ENCODE measurements at places on chromosomes 5 and 9. TPM values are rescaled to one million over a fixed set of nuclear protein-coding genes. Genes with fewer than 3 reads are reported as not detected.

PLEKHG4B gene
- 0.08 TPM for total RNA-seq

MEIKIN gene
- not detected for total RNA-seq

DNA sequence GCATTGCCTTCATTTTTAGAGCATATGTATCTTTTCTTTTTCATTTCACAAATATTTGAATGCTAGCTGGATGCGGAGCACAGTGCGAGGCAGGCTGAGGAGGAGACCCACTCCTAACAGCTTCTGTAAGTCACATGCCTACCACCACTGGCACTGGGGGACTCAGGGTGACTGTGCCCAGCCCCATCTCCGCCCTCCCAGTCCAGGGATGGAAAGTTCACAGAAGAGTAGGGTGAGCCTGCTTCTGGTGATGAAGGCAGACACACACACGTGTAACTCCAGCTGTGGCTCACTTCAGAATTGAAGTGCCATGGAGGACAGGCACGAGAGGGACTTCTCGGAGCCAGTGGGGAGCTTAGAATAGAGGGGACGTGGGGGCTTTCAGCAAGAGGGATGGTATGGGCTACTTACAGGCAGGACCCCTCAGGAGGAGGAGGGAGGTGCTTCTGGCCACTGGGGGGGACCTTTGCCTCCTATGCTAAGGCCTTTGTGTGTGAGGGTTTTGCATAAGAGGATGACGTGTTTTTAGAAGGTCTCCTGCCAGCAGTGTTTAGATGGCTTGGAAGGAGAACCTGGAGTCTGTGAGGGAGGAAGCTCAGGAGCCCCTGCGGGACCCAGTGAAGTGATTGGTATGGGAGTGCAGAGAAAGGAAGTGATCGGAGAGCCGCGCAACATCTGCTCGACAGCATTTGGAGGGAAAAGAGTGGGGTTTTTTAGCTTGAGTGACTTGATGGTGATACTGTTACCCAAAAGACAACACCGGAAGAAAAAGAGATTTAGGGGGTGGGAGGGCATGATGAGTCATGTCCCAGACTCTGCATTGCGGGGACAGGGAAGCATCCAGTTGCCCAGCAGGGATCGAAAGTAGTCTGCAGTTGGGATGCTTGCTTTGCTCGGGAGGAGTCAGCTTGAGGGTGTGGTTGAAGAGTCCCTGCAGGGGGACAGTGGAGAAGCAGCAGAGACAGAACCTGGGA is 163.5 kb upstream of the OTULINL start:
- DNase-seq: no peak

SIT1 gene
- total RNA-seq: not detected

PFN3 gene
- not detected for total RNA-seq

DNA sequence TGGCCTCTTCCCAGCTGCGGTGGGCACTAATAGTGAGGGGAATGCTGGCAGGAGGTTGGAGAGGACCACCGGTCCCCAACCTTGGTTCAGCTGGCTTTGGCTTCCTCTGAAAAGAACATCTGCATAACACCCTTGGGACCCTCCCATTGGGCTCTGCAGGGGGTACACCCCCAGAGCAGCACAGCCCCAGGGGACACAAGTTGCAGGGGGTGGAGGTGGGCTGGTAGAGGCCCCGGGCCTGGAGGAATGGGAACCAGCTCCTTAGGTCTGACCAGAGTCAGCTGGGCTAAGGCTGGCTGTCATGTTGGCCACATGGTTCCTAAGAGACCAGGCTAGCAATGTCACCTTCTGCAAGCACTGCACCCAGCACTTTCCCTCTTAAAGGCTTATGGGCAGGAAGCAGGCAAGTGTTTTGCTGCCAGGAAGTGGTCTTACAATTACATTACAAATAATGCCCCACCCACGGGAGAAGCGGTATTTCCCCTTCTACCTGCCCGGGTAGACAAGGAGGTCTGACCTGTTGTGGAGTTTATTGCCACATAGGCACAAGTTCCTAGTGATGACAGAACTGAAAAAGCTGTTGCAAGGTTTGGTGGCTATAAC is 18.1 kb downstream of the GCNT4 start:
- DNase-seq: no peak

STKLD1 gene
- total RNA-seq: 2.2 TPM

- no peak for DNase-seq
Observed at GRCh38 chr5:33309536-33310345, 131.0 kb upstream of the TARS1 start.

DNA sequence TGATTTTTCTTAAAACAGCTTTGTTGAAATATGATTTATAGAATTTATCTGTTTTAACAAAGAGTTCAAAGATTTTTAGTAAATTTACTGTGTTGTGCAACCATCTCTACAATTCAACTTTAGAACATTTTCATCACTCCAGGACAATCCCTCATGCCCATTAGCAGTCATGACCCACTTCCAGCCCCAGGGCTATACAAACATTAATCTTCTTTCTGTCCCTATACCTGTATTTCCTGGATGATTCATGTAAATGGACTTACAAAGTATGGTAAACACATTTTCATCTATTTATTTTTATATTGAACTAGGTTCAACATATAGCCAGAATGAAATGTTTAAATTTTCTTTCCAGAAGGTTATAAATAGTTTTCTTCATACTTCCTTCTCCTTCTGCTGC is 127.8 kb upstream of the CCDC180 start:
- DNase-seq: no peak

DNA sequence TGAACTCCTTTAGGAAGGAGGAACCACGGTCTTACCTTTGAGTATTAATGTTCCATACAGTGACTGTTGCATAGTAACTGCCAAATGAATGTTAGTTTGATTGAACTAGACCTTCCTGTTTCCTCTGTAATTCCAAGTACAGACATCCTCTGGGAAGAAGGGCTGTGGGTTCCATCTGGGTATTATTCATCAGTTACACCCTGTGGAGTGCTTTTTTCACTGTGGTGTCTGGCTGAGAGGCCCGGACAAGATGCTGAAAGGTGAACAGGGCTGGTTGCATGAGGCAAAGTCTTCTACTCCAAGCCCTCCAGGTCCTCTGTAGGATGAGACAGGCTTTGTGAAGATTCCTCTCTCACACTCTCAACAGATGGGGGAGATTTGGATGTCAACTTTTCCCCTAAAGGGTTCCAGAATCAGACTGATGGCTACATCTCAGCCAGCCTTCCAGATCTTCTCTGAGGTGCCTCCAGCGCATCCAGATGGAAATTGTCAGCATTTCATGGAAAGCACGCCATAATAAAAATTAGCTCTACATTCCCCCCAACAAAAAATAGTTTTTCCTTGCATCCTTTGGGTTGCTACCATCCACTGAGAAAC is 230.9 kb downstream of the GAS1 start:
- DNase-seq: no peak

- DNase-seq: peak; percentile 23
Observed at GRCh38 chr9:120579139-120580050, 572 bp downstream of the CDK5RAP2 start.

PCDHB13 gene
- 6.4 TPM for total RNA-seq

DNA sequence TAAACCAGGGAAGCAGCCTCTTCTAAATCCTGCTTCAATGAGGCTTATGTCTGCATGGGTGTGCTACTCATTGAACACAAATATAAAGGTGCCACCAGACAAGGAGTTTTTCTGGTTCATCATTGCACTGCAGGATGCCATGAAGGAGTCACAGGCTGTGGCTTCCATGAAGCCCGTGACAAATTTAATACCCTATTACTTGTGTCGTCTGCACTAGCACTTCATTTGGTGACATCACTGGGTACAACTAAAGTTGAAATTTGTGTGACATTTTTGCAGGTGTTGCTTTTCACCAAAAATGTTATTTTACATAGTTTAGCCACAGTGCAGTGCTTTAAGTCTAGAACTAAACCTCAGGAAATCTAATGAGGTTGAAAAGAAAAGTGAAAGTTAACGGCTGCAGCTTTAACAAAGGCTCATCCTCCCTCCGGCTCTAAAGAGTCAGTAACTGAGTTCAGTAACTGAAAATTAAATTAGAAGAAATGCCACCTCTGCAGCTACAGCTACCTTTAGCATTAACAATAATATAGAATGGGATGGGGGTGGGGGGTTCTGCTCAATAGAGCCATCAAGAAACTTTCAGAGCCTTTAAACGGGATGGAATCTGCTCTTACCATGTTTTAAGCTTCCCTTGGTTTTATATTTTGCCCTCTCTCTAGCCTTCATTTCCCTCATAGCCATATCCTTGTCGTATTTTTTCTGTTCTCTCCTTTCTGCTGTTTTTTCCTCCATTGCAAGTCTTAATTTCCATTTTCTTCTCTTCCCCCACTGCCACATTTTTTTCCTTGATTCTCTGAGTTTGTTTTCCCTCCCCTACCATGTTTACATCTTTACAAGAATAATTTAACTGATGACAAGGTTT is 233.8 kb upstream of the TMEM161B start:
- peak; percentile 21 for DNase-seq

DNA sequence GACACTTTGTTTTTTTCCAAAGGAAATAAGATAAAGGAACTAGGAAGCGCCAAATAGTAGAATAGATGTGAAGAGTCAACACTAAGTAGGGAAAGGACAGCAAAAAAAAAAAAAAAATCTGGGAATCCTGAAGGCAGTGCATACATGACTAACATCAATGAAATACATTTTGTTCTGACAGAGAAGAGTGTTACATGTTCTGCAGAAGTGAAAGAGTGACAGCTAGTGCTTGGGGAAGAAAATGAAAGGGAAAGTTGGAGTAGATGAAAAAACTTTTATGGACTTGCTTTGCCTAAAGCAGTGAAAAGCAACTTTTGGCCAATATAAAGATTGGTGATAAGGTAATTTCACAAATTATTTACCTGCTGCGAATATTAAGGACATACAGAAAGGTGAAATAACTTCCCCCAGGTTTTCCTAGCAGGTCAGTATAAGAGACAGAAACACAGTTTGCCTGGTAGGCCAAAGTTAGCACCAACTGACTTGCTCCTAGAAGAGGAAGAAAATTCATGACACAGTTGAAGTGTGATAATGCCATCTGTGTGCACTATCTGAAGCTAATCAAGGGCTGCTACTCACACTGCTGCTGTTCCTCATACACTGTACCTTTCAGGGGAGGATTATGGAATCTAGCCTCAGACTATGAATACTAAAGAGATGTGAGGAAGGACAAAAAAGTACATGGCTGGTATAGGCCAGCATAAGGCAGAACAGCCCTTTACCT is 38.6 kb downstream of the RANBP6 start:
- DNase-seq: peak; percentile 11

DNA sequence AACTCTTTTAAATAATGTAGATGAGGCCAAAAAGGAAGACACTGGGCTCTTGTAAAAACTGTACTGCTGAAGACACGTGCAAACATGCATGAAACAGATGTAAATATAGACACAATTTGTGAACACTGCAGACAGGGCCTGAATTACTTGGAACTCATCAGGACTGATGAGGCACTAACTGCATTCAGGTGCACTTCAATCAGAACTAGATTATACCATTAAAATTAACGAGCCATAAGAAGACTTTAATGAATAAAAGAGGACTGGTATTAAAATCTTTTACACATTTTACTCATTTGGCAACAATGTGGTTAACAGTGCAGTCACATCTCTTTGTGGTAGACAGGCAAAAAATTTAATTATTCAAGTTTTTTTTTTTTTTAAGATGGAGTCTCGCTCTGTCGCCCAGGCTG is 13.4 kb upstream of the ZCCHC9 start:
- no peak for DNase-seq

- no peak for DNase-seq
Observed at GRCh38 chr5:29001666-29002065, 1963.3 kb upstream of the CDH9 start.

SLC6A3 gene
- not detected for total RNA-seq

DNA sequence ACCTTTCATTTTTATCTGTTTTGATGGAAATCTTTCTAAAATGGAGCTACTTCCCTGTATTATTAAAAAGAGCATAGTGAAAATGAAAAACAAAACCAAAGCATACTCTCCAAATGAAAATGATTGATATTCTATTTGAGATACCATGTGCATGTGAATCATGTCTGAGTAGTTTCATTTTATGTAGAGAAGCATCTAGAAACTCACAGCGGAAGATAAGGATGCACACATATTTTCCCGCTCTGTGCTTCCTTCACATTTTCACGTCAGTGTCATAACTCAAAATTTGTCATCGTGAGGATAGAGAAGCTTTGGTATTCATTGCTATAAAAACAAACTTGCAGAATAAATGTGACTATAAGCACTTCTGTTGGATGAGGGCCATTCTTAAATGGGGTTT is 34.0 kb upstream of the CLINT1 start:
- DNase-seq: no peak

HNRNPA0 gene
- 10.5 TPM for total RNA-seq

- peak; percentile 47 for DNase-seq
Observed at GRCh38 chr5:53934151-53934820, 373.8 kb downstream of the NDUFS4 start.

DNA sequence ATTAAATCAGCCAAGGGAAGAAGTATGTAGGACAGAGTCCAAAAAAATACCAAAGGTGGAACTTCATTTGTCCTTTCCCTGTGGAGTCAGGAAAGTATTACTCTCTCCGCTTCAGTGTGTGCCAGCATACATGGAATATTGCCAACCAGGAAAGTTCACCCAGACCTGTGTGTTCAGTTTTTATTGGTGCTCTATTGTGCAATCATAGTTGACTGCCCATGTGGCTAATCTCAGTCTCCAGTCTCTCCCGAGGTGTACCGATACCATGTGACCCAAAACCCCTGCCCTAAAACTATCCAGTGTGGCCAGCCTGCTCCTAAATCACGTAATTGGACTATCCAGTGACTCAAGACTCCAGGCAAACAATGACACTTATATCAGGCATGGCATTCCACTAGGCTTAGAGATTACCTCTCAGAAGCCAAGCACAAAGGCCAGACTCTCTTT is 38.8 kb downstream of the NFX1 start:
- peak; percentile 84 for DNase-seq

- no peak for DNase-seq
Observed at GRCh38 chr5:6436715-6437331, 11.8 kb upstream of the UBE2QL1 start.

CDX1 gene
- not detected for total RNA-seq

TAF1L gene
- 0.05 TPM for total RNA-seq

DNA sequence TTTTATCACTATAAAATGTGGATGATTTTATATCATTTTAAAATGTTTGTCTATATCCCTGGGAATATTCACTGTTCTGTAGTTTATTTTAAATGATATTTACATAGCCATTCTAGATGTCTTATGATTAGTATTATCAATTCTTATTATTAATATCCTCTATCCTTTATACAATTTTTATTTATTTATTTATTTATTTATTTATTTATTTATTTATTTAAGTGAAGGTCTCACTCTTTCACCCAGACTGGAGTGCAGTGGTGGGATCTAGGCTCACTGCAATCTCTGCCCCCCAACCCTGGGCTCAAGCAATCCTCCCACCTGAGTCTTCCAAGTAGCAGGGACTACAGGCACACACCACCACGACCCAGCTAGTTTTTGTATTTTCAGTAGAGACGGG is 1848.9 kb downstream of the EFNA5 start:
- DNase-seq: no peak

DNA sequence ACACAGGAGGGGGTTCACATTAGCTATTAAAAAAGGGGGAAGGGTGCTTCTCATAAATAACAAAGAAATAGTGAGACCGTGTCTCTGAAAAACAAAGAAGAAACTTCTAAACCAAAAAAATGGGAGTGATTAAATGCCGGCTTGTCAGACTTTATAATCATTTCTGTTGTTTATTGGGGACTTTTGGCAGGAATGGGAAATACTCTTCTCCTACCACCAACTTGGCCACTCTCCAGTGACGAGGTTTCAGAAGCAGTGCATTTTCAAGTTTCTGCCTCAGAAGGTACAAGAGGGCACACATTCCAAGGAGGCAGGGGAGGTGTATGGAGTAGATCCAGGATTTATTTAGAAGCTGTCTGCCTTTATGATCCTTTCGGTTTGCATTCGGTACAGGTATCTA is 46.2 kb downstream of the LIX1 start:
- no peak for DNase-seq
